ENCODE measurements at places on chromosomes 13 and 19.
A peak's percentile ranks its signal among the peaks of the same experiment; 100 is the strongest.

GRCh38 chr19:56538254-56538760 lies 441 bp upstream of the ZFP28 start:
- DNase-seq, result peak; percentile 74

DNA sequence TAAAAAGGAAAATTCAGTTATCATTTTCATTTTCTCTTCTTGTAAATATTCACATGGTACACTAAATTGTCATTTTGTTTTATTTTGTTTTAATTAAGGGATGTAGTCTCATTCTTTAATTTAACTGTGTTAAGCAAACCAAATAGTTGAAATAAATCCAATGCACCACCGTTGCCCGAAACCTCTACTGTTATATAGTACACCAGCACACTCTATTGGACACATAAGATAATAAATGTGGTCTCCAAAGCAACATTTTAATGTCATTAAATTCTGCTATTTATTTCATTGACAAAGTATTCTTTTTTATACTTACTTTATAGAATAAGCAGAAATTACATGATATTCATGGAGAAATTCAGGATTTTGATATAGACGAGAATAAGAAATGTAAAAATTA lies 156.4 kb upstream of the FREM2 start:
- DNase-seq, result no peak

DNA sequence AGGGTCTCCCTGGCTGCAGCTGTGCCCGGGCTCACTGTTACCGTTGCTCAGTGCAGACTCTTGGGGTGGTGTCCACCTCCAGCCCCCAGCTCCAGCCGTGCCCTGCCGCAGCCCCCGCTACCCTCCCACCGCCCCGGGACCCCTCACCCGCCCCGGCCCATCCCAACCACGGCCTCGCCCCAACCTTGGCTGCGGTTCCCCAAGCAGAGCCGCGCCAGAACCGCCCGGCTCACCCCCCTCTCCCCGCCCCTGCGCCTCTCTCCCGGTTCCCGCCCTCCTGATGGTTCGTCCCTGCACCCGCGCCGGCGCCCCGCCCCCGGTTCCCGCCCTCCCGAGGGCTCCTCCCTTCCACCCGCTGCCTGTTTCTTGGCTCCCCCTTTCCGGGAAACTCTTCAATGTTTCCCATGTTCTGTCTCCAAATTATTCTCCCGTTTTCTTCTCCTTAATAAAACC lies 40.3 kb downstream of the ANKRD10 start:
- DNase-seq, result no peak

GRCh38 chr19:16022681-16023080 lies 53.6 kb upstream of the TPM4 start:
- no peak for DNase-seq

- no peak for DNase-seq
Measured at GRCh38 chr19:51507640-51508058, 6.0 kb upstream of the SIGLEC12 start.

GRCh38 chr19:54576411-54576976 lies 2.9 kb downstream of the LILRA2 start:
- DNase-seq, result no peak

DNA sequence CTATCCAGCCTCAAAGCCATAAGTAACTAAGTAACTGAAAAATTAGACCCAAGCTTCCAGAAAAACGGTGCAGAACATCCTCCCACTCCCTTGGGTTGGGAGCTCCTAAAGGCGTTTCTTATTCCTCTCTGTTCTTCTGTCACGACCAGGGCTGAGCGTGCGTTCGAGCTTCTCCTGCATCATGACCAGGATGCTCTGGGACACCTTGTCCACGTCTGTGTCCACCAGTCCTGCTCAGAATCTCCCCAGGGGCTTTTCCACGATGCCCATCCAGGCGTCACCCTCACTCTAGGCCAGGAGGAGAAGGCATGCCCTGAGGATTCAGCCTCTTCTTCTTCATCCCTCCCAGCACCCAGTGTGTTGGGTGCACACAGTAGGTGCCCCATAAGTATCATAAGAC lies 37.8 kb upstream of the GAS6 start:
- DNase-seq, result no peak

- DNase-seq, result no peak
Measured at GRCh38 chr19:15323496-15324235, 8.7 kb downstream of the BRD4 start.

DNA sequence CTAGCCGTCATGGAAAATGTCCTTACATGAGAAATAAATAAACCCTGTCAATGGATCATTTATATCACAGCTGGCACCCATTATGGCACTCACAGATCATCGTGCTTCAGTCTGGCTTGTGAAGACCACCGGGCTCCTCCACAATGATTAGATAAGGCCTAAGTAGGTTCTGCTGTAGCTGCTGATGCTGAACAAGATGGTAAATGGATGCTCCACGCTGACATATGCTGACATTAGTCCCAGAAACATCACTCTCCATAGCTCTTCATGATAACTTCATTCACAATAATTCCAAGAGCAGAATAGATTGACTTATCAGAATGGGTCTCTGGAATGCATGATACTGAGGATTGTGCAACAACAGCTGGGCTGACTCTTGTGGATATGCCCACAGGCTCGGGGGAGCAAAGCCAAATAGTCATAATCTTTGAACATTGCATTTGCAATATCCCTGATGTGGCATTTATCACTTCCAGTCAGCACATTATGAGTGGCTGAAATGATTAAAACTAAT lies 63.8 kb upstream of the RXFP2 start:
- DNase-seq, result no peak

- no peak for DNase-seq
Measured at GRCh38 chr13:61413572-61414535, 1.8 kb downstream of the PCDH20 start.

GRCh38 chr13:106098778-106099177 lies 436.7 kb downstream of the EFNB2 start:
- no peak for DNase-seq

- no peak for DNase-seq
Measured at GRCh38 chr19:2249010-2249866, at the start of gene AMH. Gene AMH, plus strand, starts transcription at chr19:2249323. Its CDS starts 10 bp downstream, at chr19:2249333.

DNA sequence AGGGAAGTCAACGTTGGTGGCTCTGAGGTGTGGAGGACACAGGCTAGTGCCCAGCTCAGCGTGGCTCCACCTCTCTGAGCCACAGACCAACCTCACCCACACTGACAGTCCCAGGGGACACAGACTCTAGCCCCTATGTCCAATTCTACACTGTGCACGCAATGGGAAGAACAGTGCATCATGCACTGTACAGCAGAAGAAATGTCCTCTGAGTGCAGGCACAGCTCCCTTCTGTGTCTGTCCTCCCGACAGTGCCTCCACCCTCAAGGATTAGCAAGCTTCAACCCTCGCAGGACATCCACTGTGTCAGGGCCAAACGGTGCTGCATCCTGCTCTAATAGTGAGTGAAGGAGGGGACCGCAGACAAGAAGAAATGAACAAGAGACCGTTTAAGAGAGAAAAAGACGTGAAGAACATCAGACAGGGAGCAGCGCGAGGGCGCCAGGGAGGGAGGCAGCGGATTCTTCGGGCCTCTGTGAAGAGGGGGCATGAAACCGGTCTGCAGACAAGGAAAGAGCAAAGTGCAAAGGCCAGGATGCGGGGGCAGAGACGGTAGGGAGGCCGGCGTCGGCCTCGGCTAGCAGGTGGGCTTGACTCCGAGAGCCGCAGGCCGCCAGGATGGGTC lies 681 bp downstream of the ZNF837 start:
- DNase-seq, result no peak

DNA sequence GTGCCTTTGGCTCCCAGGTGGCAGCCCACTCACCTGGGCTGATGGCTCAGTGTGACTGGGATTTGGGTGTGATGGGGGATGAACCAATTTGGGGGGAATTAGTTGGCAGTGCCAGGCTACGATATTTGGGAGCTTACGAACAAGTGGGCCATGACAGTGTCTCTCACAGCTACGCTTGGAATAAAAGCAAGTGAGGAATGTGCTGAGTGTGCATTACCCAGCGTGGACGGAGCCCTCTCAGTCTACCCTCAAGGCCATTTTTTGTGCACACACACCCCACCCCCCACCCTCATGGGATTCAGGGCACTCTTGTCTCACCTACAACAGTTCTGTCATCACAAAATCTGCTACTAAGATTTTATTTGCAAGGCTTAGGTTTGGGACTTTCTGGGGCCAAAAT lies 329.1 kb downstream of the NDFIP2 start:
- DNase-seq, result no peak

DNA sequence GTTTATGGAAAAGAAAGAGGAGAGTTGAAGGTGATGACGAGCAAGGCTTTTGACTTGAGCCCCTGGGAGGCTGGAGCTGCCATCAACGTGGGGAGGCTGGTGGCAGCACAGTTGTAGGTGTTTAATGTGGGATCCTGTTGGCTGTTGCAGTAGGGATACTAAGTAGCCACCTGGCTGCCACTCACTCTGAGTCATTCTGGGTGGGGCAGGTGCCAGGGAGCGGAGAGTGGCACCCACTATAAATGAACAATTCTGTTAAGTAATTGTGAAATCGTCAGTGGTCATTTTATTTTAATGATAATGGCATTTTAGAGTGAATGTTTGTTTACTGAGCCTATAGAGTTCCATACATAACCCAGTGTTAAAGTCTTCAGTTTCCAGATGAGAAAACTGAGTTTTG lies 9.8 kb downstream of the ZNF317 start:
- DNase-seq, result no peak

GRCh38 chr19:15671891-15672579 lies 852 bp upstream of the CYP4F12 start:
- DNase-seq, result no peak

DNA sequence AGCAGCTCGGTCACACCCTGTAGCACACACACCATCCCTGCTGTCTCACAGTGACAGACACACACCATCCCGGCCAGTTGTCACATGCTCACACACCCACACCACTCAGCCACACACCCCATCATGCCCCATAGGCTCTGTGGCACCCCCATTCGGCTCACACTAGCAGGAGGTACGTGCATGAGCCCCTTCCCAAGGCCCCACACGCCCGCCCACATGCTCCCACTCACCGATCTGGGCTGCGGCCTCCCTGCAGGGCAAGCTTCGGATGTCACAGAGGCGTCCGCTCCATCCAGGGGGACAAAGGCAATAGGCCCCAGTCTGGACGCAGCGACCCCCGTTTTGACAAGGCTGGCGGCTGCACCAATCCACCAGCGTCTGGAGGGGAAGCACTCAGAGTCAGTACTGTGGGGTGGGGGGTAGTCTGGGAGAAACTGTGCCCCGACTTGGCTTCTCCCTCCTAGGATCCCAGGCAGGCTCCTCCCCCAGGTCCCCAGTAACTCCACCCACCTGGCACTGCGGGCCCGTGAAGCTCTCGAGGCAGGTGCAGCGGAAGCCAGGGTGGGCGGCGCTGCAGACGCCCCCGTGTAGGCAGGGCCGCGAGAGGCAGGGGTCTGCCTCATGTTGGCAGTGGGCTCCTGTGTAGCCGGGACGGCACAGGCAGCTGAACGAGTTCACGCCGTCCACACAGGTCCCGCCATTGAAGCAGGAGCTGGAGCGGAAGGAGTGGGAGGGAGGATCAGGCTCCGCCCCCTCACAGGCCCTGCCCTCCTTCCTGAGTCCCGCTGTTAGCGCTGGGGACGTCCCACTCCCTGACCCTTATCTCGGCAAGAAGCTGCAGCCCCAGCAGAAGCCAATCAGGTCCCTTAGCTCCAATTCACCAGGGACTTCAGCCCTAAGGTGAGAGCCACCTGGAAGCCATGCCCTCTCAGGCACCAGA lies 20.1 kb downstream of the NOTCH3 start:
- DNase-seq, result no peak

- DNase-seq, result no peak
Measured at GRCh38 chr13:45468635-45469034, 3.9 kb downstream of the COG3 start.

DNA sequence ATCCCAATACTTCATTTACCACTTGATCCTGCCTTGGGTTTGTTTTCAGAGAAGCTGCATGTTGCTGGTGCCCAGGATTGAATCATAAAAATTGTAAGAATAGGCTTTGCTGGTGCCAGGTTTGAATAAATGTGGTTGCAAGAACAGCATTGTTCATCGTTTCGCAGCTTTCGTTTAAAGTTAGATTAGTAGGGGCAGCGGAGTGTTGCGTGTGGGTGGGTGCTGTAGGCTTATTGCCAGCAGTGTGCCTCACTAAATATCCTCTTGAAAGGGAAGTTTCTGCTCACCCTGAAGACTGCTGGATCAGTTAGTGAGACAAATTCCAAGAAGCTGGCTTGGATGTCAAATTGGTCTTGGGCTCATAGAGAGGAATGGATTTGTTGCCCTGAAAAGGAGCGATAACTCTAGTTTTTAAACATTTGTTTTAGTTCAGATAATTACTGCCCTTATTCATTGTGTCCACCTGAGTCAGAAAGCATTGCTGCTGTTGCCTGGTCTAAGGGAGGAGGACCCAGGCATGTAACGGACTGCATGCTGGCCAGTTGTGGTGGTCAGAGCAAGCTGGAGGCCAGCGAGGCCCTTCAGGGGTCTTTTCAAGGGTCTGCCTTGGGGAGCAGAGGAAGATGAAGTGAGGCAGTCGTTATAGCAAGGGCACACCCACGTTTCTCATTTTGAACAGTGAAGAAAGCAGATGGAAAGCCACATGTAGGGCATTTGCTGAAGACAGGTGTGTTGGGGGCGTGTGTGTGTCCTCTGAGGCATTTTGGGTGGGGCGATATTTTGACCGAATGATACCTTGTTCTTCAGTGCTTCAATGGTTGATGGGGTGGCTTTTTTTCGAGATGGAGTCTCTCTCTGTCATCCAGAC lies 8.5 kb downstream of the ILF3 start:
- no peak for DNase-seq

- no peak for DNase-seq
Measured at GRCh38 chr13:41603917-41604316, 146.6 kb downstream of the RGCC start.

DNA sequence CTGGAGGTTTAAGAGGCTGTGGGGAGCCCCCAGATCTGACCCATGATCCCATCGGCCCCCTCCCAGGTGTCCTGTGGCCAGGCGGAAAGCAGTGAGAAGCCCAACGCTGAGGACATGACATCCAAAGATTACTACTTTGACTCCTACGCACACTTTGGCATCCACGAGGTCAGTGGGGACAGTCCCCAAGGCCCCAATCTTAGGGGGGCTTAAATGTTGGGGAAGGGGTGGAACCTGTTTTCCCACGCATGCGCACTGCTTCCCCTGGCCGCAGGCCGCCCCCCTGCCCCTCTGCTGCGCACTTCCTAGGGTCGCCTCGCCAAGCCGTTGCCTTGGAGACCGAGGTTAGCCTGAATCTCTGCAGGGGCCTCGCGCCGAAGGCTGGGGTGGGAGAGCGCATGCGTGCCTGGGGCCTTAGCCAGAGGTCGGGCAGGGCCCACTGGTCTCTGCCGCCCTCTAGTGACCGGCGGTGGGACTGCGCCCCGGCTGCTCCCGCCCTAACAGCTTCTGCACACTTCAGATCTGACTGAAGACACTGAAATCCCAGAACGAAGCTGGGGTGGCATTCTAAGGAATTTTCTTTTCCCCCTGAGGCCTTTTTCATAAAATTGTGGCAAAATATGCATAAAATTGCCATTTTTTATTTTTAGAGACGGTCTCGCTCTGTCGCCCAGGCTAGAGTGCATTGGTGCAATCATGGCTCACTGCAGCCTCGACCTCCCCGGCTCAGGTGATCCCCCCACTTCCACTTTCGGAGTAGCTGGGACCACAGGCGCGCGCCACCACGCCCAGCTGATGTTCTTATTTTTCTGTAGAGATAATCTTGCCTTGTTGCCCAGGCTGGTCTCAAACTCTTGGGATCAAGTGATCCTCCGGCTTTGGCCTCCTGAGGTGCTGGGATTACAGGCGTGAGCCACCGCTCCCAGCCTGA lies 3.6 kb downstream of the PRMT1 start:
- DNase-seq, result peak; percentile 92

- no peak for DNase-seq
Measured at GRCh38 chr19:17263712-17264640, 569 bp downstream of the USHBP1 start.
